DMS153 (cell line): ENCODE measurements at places on chromosomes 2 and 18.

GRCh38 chr2:162006337-162006736 is 67.7 kb downstream of the DPP4 start:
- no peak for DNase-seq

DNA sequence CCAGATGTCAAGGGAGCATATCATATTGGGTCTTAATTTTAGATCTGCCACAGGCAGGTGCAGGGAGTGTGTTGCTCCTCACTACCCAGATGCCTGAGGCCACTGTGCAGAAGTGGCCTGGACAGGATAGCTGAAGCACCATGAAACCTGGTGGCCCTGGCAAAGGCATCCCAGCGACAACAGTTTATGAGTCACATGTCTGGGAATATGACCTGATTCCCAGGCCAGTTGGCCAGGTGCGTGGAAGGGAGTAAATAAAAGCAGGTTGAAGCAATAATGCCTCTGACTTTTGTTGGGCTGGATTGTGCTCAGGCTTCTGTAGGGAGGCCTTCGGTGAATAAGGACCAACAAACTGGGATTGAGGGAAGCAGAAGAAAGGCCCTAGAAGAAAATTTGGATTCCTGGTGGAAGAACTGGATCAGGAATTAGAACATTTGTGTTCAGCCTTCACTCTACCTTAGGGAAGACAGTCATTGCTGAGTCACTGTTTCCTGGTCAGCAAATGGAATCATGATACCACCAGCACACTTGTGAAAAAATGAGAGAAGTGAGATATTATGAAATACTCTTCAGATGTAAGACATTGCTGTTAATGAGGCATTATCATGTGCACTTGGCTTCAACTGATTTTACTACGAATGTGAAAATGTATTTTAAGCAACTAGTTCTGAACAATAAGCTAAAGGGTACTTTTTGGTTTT is 78.4 kb upstream of the ZNF516 start:
- no peak for DNase-seq

- DNase-seq = no peak
Measured at GRCh38 chr18:10926621-10927161, 222.7 kb downstream of the PIEZO2 start.

DNA sequence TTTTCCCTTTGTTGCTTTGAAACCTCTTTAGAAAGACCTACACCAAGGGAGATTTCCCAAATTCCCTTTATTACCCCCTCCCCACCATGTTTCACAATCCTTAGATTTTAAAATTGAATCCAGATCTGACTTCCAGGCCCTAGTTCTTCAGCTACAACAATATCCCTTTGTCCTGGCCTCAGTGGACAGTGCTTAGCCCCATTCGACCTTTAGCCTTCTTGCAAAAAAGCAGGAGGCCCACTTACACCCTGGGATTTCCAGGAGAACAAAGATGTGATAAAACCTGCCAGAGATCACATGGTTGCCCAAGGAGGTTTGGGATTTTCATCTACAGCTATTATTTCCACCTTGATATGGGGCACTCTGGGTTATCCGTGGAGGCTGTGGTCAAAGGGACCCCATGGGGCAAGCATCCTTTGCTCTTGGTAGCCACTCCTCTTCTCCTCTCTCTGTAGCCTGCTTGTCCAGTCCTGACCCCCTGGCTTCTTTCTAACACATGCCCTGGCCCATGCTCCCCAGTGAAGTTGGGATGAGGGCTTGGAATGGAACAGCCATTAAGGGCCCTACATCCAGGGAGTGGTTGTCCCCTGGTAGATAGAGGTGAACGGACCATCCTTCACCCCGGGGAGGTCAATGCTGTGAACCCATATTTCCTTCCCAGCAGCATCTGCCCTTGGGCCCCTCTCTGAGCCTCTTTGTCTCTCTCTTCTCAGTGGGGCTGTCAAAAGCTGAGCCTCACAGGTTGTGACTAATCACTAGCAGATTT is 267.4 kb downstream of the DYSF start:
- no peak for DNase-seq

- DNase-seq = no peak
Measured at GRCh38 chr18:49959176-49959575, 145.8 kb upstream of the ACAA2 start.

GRCh38 chr2:239605976-239606375 is 205.2 kb upstream of the HDAC4 start:
- no peak for DNase-seq

DNA sequence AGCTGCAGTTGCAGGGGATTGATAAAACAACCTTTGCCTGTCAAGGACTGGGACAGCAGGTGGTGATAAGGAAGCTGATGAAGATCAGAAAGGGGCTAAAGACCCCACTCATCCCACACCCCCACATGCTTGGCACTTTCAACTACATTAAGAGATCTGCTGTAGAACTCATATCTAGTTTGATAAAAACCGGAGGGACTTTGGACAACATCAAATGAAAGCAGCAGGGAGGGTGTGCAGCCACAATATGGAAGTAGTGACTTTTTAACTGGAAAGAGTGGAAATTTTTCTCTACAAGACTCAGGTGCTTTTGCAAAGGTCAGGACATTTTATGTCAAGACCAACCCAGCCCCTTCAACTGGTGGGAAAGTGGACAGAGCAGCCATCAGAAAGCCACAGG is 56.8 kb downstream of the TBC1D8 start:
- DNase-seq = no peak

DNA sequence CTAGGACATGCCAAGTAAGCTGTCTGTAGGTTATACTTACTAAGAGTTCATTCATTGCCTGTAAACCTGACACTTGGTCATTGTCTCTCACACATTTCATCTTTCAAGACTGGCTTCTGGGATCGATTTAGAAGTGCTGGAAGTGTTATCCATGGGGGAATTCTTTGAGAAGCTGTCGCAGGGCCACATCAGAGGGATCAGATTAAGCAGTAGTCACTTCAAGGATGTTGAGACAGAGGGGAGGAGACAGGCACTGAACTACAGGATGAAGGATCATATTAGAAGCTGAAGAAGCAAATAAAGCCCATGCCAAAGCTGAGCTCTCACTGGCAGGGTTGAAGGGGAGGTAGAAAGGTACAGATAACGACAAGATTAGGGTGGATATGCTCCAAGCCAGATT is 49.0 kb downstream of the CDK15 start:
- no peak for DNase-seq

- no peak for DNase-seq
Measured at GRCh38 chr2:10326151-10326616, 23.5 kb downstream of the HPCAL1 start.

- no peak for DNase-seq
Measured at GRCh38 chr18:62880673-62881364, 165.5 kb downstream of the PHLPP1 start.
